ENCODE measurements at places on chromosomes 3 and 15.

GRCh38 chr3:53748512-53749271 is 97.5 kb downstream of the CHDH start:
- DNase-seq = no peak

DNA sequence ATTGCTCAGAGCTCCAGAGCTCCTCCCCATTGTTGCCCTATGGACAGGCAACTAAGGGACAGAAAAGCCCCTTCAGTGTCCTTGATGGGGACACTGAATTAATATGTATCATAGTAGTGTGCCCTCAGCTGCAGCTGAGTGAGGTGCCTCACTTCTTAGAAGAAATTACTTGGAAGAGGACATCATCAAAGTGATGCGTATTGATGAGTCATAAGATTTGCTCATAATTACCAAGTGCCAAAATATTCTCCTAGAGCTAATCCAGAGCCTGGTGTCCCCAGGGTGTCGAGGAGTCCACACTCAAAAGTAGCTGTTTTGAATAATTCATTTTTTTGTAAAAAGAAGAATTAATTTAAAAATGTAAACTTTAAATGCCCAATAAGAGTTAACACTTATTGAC is 200.7 kb upstream of the SEMA6D start:
- DNase-seq = no peak

DNA sequence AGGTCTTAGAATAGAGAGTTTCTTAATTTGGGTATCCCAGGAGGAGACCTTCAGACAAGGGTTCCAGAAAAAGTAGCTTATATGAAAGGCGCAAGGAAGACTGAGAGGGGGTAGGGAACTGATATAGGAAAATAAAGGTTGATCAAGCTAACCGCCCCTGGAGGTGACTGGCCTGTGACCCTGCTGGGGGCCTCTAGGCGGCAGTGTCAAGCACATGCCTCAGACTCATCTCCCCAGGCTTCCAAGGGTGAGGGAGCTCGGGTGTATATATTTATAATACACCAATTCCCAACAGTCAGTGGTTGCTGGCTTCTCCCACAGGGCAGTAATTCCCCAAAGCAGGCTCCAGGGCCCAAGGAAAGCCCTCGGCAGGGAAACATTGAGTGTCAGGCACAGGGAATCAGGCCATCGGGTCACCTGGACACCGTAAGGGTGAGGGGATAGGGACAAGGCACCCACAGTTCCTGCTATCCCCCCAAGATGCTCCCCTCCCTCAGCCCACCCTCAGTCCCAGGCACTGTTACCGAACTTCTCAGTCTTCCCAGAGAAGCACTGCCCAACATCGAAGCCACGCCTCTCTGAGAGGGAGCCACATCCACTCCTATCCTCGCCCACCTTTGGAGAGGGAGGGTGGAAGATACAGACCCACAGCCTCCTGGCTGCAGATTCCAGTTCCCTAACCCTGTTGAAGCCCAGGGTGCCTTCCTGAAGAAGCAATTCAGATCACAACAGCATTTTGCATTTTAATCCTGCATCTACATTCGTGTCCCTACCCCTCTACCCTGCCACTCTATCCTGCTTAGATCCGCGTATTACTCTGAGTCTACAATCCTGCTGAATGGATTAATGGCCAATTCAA is 19.5 kb upstream of the CAV3 start:
- no peak for DNase-seq

DNA sequence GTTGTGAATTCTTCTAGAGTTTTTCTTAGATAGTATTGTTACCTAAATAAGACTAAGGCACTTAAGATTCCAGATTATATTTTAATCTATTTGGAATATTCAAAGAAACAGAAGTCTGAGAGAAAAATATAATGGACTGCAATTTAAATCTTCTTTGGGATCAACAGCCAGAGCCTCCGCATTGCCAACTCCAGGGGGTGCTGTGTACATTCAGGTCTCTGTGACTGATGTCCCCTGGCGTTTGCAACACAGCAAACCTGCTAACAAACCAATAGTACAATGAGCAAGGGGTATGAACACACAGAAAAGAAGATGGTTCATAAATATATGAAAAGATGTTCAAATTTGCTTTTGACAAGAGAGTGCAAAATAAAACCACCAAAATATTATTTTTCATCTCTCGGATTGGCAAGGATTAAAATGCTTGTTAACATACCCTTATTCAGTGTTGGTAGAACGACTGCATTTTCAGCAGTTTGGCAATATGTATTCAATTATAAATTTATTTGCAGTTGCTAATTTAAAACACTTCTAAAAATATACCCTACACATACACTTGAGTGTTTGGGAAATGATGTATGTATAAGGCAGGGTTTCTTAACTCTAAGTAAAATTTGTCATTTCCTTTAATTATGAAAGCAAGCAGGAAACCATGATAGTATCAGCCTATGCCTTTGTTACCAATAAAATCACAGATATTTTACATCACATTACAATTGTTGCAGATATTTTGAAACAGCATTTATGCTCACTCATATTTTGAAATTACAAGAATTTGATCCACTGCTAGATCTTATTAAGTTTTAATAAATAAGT is 16.1 kb upstream of the TM4SF1 start:
- no peak for DNase-seq

GRCh38 chr3:149638228-149639092 is 19.4 kb downstream of the WWTR1 start:
- DNase-seq = no peak

DNA sequence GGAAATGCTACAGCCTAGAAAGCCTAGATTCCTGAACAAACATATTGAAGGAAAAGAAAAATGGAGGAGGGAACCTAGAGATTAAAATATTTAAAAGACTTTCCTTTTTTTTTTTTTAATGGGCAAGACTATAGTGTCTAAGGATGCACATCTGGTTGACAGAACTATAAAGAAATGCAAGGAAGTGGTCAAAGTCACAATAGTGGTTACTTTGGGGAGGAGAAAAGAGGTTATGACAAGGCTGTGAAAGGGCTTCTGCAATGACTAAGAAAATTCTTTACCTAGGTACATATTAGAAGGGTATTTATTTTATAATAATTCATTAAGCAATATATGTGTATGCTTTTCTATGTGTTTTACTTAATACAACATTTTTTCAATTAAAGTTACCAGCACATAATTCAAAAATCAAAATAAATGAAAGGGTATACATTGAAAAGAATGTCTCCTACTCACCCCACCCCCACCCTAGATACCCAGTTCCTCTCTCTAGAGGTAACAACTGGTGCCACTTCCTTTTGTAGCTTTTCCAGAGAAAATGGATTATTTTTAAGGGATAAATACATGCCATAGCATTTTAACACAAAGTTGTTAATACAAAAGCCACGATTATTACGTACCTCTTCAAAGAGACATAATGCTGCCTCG is 70.1 kb downstream of the HERC1 start:
- DNase-seq = no peak

GRCh38 chr3:119401503-119402440 is 61.6 kb downstream of the TMEM39A start:
- no peak for DNase-seq

DNA sequence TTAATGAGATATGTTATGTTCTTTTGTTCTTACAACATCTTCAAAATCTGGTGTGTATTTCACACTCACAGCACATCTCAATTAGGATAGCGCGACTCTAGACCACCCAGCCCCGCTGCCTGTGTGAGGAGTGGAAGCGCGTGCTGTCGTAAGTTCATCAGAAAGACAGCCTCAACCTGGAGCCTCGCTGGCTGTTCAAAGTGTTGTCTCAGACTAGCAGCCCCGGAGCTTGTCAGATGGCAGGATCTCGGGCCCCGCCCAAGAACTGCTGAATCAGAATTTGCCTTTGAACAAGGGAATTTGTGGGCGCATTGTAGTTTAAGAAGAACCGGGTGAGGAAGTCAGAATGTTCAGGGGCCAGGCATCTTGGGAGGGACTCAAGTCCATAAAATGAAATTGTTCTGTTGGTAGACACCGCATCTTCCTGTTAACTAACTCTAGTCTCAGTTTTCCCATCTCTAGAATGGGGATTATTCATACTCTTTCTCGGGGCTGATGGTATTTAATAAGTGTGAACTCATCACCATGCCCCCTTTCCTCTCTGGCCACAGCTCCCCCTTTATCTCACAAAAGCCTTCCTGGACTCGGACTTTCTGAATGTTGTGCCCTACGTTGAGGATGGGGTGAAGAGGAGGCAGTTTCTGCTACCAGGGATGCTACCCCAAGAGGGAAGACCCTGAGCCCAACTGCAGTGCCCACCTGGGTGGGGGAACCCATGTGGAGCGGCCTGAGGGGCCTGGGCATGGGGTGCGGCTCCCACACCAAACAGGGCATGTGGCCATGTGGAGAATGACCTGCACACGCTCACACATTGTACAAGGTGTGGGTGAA is 40.4 kb downstream of the BHLHE40 start:
- DNase-seq = no peak

GRCh38 chr15:60264566-60264965 is 133.2 kb downstream of the ANXA2 start:
- DNase-seq = no peak

GRCh38 chr3:112425858-112426750 is 73.2 kb downstream of the BTLA start:
- no peak for DNase-seq

GRCh38 chr3:162525066-162525742 is 1028.6 kb downstream of the OTOL1 start:
- no peak for DNase-seq

DNA sequence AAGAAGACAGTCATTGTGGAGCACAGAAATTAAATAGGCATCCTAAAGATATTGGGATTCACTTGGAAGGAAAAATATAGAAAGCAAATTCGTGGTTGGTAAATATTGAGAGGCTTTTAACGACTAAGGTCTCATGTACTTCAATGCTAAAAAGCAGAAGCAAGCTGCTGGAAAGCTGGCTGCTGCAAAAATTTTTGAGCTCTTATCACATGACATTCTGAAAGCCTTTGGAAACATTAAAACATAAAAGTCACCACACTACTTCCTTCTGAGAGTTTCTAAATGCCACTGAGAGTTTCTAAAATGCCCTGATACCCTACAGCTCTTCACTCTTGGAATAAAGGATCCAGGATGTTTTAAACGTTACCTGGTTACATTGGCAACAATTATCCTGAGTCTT is 39.0 kb upstream of the CBLB start:
- no peak for DNase-seq

DNA sequence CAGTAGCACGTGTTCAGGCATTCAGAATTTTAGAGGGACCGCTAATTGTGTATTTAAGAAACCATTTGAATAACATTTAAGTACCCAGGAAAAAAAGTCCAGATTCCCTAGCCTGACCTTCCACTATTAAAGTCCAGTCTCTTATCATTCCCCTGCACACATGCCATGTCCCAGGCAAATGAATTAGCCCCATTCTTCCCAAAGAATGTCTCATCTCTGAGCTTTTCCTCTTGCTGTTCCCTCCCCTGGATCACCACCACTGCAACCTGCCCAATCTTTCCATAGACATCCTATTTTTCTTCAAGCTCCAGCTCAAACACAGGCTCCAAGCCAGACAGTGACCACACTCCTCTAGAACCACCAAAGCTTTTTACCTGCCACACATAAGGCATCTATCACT is 25.9 kb downstream of the PLD1 start:
- DNase-seq = no peak

GRCh38 chr15:90596943-90597342 is 67.2 kb downstream of the CRTC3 start:
- DNase-seq = no peak

GRCh38 chr3:105828703-105829102 is 40.1 kb downstream of the CBLB start:
- no peak for DNase-seq

Data from NCI-H1417 treated with DMSO at 0.1 percent for 48 hours (cell line).